GM23248 (cell line): ENCODE measurements at places on chromosomes 13 and 19. TPM values are rescaled to one million over a fixed set of nuclear protein-coding genes. Genes with fewer than 3 reads are reported as not detected.

BST2 gene
- total RNA-seq = not detected in 2 replicates

HRC gene
- not detected in 2 replicates for total RNA-seq

TMC4 gene
- total RNA-seq = not detected in 2 replicates

PGLYRP1 gene
- not detected in 2 replicates for total RNA-seq

CLDN10 gene
- not detected in 2 replicates for total RNA-seq

DNA sequence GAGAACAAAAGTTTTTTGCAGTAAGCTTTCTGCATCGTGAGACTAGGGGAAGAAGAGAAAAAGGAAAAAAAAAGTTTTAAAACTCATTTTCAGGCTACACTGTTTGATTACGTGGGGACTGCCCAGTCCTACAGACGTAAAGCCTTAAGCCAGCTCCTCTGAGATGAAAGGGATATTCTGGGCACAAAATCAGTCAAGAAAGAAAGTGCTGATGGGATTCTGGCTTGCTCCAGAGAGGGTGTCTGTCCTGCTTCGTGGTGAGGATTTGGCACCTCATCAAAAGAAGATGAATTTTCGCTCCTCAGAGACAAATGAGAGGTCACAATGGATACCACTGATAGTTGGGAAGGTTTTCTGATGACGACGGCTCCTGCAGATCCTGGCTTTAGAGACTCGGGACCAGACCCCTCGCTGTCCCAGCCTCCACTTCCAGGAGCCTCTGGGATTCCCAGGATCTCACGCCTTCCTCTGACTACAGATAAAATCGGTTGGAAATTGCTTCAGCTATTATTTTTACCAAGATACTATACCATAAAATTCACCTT is 9.7 kb downstream of the TEX29 start:
- no peaks in the 10 kb centered on the region; the same call in 1 of the 2 replicates for H3K27me3 ChIP-seq
- no peak overlapping the region for H3K4me3 ChIP-seq
- H3K27ac ChIP-seq = no peak overlapping the region
- DNase-seq = no peak

GRCh38 chr13:93254775-93255174 is 28.2 kb downstream of the GPC6 start:
- no peak overlapping the region for H3K27ac ChIP-seq
- no peak overlapping the region for H3K4me3 ChIP-seq
- no peaks in the 10 kb centered on the region for H3K36me3 ChIP-seq
- no peak for DNase-seq

GRCh38 chr19:15448778-15449619 is 757 bp downstream of the WIZ start:
- no peaks in the 10 kb centered on the region for H3K27me3 ChIP-seq
- no peak overlapping the region for H3K27ac ChIP-seq
- H3K36me3 ChIP-seq = no peaks in the 10 kb centered on the region
- H3K4me3 ChIP-seq = peak overlapping the region; percentile 78

- H3K27ac ChIP-seq = no peak overlapping the region
- no peaks in the 10 kb centered on the region for H3K36me3 ChIP-seq
- peak; percentile 40 for DNase-seq
- H3K4me1 ChIP-seq = no peaks in the 10 kb centered on the region
Observed at GRCh38 chr13:23778879-23779278, 110.3 kb downstream of the MIPEP start.

GRCh38 chr13:58313219-58313618 is 681.7 kb downstream of the PCDH17 start:
- H3K36me3 ChIP-seq = no peaks in the 10 kb centered on the region
- no peak overlapping the region for H3K4me3 ChIP-seq
- DNase-seq = no peak
- H3K4me1 ChIP-seq = no peaks in the 10 kb centered on the region

DNA sequence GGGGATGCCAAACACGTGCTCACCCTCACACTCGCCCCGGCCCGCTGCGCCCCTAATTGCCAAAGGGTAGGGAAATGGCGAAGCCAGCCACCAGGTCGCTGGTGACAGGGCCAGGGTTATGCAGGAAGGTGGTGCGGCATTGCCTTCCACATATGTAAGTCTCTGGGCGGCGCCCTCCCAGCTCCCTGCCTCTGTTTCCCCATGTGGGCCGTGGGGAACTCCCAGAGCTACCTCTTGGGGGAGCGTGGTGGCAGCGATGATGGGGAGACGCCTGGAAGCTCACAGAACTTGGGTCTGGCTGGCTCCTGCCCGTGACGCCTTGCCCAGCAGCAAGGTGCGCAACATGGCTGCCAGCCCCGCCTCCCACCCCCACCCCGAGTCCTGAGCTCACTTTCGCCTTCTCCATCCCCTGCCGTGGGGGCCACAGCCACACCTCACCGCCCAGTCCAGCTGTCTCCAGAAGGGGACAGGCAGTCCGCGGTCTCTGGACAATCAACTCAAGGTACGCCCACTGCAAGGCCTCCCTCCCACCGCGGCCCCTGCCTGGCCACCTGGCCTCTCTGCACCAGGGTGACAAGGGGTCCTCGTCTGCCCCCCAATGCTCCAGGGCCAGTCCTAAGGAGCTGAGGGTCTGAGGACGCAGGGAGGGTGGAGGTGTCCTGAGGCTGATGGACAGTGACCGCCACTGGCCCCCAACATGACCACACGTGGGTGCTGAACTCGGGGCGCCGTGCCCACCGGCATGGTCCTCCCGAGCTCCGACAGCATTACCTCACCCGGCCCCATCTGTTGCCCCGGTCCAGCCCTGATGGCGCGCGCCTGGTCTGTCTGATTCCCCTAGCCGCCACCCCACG is 6.6 kb downstream of the C19orf25 start:
- H3K27me3 ChIP-seq = no peaks in the 10 kb centered on the region; the same call in 1 of the 2 replicates
- H3K36me3 ChIP-seq = no peaks in the 10 kb centered on the region
- H3K27ac ChIP-seq = no peak overlapping the region
- H3K4me3 ChIP-seq = no peak overlapping the region
- DNase-seq = no peak

DNA sequence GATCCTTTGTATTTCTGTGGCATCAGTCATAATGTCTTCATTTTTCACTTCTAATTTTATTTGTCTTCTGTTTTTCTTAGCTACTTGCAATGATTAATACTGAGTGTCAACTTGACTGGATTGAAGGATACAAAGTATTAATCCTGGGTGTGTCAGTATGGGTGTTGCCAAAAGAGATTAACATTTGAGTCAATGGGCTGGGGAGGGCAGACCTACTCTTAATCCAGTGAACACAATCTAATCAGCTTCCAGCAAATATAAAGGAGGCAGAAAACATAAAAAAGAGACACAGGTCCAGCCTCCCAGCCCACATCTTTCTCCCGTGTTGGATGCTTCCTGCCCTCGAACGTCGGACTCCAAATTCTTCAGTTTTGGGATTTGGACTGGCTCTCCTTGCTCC is 640.9 kb upstream of the MIR17HG start:
- DNase-seq = no peak
- H3K27ac ChIP-seq = no peak overlapping the region
